Activated CD4-positive, alpha-beta T cell treated with anti-CD3 and anti-CD28 coated beads, Interleukin-2, amount 50 U/mL, for 16 hours (primary cell): ENCODE measurements at places on chromosomes 4 and X.

GRCh38 chr4:183337349-183337748 is 15.1 kb upstream of the CLDN24 start:
- DNase-seq, result no peak

- DNase-seq, result no peak
These were observed 155.0 kb downstream of the SLC7A11 start for GRCh38 chr4:138087066-138087719.

DNA sequence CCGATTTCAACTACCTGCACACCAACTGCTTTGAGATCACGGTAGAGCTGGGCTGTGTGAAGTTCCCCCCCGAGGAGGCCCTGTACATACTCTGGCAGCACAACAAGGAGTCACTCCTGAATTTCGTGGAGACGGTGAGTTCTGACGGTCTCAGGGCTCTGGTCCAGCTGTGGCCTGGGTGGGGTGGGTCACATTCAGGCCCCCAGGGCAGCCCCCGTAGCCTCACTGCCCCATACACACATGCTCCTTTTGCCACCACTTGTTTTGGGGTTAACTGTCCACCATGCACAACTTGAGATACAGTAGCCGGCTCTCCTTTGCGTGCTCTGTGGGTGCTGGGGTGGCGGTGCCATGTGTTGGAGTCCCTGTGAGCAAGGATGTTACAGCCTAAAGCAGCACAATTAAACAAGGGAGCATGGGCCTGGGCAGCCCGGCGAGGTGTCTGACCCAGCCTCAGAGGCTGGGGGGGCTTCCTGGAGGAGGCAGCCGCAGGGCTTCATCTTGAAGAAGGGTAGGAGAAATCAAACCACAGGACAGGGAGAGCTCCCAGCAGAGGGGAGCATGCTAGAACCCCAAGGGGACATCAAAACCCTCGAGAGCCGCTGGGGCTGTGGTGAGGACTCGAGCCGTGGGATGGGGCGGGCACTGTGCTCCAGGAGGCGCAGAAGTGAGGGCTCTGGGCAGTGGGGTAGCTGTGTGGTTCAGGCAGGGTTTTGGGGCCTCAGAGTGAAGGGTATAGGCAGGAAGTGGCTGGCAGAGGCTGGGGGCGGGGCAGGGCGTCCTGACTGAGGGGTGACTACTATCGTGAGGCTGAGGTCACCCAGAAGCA is 22.0 kb downstream of the CPZ start:
- DNase-seq, result no peak

- DNase-seq, result no peak
These were observed 33.7 kb upstream of the MSANTD1 start for GRCh38 chr4:3215256-3215655.

DNA sequence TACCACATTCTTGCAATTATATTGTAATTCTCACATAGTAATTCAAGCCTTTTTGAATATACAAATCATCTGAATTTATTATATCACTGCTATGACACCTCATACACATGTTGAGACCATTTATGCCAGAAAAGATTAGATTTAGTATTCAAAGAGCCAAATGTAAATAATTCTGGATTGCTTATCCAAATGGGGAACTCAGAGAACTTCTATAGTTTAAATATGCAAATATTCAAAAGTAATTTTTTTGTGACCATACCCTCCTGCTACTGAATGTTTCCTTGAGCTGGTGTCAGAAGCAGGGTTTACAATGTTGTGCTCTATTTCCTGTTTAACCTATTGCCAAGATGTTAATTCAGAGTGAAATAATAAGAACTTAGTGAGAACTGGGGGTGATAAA is 372.2 kb downstream of the TRIML1 start:
- DNase-seq, result no peak

GRCh38 chrX:57286507-57287251 is at the start of gene FAAH2:
FAAH2 (plus strand) TSS chrX:57286706; CDS start chrX:57286826, 120 bp downstream.
- peak; percentile 60 for DNase-seq

DNA sequence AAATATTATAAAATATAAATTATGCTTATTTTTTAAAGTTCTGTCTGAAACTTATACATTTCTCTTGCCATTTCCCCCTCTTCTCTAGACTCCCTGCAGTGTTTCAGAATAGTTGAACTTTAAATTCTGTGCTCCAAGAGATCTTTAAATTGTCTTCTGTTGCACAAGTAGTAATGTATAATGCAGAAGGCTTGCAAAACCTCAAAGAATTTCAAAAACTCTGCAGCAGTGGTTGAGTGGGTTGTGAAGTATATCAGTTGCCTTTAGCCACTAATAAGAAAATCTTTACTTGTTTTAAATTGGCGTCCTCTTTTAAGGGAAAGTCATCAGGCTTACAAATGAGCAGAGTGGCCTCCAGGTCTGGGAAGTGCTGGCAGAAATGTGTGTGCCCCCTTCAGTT is 1153.3 kb upstream of the PABPC4L start:
- DNase-seq, result no peak

DNA sequence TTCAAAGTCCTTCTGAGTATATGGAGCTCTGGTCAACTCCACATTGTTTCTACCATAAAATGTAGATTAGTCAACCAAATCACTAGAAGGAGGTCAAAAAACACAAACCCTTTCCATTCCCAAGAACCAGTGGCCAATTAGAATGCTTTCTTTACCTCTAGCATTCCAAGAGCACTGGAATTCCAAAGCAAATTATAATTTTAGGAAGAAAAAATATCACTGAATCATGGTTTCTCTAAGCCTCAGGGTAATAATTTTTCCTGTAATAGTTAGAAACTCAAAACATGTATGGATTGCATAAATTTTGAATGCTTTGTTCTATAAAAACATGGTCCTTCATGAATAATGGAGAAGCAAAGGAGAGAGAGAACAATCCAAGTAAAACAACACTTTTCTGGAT is 39.5 kb downstream of the LEF1 start:
- no peak for DNase-seq

DNA sequence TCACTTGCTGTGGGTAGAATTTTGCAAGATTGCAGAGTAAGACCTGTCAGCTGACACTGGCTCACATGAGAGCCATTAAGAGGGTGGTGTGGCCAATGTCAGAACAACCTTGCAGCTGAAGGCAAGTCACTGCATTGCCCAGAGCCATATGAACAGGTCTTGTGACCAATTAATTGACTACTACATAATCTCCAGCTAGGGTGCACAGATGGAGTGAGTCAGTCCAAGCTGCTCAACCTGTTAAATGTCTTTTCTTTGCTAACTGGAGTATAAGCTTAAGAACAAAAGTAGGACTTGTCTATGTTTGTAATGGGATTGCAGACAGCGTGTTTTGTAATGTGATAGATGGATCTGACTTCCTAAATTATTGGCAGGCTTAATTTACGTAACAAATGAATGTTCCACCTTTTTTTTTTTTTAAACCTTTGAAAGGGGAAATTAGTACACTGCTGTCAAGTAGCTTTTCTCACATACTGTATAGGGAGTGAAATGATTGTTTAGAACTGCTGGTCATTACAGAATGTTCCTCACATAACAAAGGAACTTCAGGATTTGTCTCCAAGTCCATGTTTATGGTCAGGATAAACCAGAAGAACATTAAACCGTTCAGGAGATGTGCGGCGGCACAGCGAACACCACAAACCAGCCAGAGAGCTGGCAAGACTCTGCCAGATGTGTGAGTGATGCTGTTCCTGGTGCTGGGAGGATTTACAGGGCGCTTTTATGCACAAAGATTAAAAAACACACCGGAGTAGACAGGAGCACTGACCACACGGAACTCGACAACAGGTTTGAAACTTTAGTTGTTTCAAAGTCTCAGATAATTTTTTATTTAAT is 37.0 kb downstream of the FNIP2 start:
- DNase-seq, result no peak

GRCh38 chr4:128716338-128716737 is 93.2 kb upstream of the JADE1 start:
- no peak for DNase-seq

DNA sequence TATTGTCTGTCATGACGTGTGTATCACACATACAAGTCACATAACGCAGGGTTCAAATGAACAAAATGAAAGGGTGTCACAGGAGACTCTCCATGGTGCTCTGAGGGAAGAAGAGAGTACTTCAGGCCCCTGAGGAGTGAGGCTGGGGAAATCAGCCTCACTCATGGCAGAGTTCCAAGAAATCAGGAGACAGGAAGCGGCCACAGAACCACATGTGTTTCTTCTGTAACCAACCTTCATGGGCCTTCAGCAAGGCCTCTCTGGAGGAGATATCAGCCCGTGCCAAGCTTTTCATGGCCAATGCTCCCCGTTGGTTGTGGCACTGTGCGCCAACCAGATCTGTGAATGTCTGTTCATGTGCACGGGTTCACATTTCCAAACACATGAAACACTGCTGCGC is 76.0 kb downstream of the NAT8L start:
- DNase-seq, result peak; percentile 18

GRCh38 chrX:52979568-52979967 is 21.2 kb upstream of the FAM156A start:
- DNase-seq, result no peak

DNA sequence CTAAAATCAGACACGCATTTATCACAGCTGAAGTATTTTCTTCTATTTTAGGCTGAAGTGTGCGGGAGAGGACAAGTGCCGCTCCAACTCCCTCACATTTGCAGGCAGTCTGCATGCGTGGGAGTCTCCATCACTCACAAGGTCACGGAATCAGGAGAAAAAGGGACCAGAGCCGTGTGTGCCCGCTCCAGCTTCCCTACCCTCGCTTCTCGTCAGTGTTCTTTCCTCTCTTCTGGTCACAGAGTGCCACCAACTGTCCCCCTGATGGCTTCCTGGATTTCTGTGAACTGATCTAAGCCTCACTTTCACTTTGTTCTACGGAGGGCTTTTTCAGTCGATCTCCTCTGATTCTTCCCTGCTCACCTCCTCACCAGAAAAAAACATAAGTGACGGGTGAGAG is 407.4 kb upstream of the AADAT start:
- peak; percentile 1 for DNase-seq

DNA sequence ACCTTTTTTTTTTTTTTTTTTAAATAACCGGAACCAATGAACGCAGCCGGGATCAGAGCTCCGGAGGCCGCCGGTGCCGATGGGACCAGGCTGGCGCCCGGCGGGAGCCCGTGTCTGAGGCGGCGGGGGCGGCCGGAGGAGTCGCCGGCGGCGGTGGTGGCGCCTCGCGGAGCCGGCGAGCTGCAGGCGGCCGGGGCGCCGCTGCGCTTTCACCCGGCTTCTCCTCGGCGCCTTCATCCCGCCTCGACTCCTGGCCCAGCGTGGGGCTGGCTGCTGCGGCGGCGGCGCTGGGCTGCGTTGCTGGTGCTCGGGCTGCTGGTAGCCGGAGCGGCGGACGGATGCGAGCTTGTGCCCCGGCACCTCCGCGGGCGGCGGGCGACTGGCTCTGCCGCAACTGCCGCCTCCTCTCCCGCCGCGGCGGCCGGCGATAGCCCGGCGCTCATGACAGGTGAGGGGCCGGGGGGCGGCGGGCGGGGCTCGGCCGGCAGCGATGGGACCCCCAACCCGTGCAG is 337 bp downstream of the STIM2 start:
- DNase-seq, result peak; percentile 56

GRCh38 chr4:40812386-40812785 is 62.6 kb downstream of the NSUN7 start:
- DNase-seq, result no peak

DNA sequence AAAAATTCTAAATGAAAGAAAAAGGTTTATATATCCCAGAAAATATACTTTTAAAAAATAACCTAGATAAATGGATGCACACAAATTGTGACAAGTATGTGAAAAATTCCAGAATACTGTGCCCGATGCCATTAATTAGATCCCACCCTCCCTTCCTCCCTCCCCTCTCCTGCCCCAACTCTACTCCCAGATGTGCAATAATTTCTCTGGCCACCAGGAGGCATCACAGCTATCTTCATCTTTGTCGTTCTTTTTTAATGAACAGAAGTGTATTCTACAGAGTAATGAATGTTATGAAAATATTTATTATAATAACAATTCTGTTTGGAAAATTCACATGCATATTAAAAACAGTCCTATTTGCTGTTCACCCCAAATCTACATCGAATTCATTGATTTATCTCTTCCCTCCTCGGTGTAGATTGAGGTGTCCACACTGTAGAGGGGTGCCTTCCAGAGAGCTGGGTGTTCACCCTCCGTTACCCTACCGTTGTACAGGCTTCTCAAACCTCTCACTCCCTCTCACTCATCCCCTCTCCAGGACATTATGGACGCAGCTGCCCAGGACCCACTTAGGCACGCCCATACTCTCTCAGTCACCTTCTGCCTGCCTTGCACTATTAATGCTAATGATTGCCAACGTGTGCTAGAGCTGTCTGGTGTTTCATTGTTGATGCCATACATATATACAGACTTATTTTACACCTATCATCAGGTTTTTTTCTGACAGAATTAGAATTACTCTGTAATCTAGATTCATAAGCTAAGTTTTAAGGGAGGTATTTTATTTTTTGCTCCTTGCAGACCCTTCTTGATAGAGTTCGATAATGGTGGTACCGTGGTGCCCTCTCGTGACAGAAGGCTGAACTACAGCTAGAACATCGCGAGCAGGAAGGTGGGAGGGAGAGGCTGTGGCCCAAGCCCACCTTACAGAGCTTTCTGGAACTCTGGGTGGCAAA is 14.1 kb downstream of the RAB40AL start:
- DNase-seq, result peak; percentile 57

DNA sequence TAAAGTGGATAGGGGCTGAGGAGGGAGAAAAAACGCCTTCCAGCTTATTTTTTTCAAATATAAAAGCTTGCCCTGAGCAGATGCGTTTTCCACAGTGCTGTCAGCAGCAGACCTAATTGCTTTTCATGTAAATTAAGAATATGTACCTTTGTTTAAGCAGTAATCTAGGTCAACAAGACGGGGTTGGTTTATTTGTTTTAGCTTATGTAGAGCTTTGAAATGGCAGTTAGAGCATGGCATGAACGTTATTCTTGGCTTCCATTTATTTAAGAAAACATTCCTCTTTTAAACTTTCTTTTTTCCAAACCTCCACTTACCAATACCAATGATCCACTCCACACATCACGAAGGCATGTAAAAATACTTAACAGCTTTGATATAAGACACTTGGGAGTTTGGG is 220.3 kb upstream of the TENM3 start:
- DNase-seq, result no peak

DNA sequence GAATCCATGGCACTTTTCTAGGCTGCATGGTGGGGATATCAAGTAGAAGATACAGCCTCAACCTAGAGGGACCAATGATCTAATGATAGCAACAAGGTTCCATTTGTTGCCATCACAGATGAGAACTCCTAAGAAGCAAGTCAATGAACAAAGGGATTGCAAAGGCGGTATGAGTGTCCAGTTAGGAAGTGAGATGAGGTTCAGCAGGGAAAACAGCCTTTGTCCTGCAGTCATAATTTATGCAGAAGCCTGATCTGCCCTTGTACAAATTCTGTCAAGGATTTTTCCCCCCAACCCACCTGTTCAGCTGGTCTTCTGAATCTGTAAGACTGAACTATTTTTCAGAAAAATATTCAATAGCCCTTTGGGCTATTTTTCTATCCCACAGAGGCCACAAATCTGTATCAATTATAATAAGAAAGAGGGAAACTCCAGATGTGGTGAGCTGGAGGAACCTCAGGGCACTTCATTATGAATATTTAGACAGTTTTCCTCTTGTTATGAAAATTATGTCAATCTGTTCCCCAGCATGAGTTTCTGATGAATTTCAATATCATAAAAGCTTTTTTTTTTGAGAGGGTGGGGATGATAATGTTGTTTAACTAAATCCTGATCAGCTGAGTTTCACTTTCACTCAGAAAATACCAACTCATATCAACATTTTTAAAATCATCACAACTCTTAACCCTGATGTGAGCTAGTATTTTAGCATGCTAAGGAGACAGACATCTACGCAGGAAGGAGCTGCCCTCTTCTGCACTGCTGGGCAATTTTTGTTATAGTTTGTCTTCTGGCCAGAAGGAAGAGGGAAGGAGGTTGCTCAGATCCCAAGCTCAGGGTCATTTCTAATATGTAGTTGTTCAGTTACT is 127.2 kb upstream of the MAP3K15 start:
- DNase-seq, result peak; percentile 31

- DNase-seq, result no peak
These were observed 15.5 kb upstream of the SMARCA5 start for GRCh38 chr4:143498021-143498420.
